Fibroblast of lung (primary cell): ENCODE measurements at places on chromosomes 1 and 21. TPM values are rescaled to one million over a fixed set of nuclear protein-coding genes. Genes with fewer than 3 reads are reported as not detected.

The KRTAP13-2 gene
- polyA plus RNA-seq, result not detected in 2 replicates

The DSCAM gene
- 0.01 and 0.02 TPM in 2 replicates for polyA plus RNA-seq

The CSF1 gene
- 28.6 and 40.4 TPM in 2 replicates for polyA plus RNA-seq

The KRTAP21-2 gene
- polyA plus RNA-seq, result not detected in 2 replicates

The ADGRL2 gene
- polyA plus RNA-seq, result 40.0 and 196 TPM in 2 replicates
